ENCODE measurements at places on chromosomes 12 and 14. TPM values are rescaled to one million over a fixed set of nuclear protein-coding genes. Genes with fewer than 3 reads are reported as not detected.

The MRPS35 gene
- 54.3 TPM for total RNA-seq

The RASSF3 gene
- 45.2 TPM for total RNA-seq

The KRT74 gene
- not detected for total RNA-seq

The KLRD1 gene
- total RNA-seq = 0.20 TPM

The DIP2B gene
- total RNA-seq = 37.5 TPM

The ZNF740 gene
- 14.1 TPM for total RNA-seq

The FAM186B gene
- 0.13 TPM for total RNA-seq

The RTL1 gene
- not detected for total RNA-seq

The DBX2 gene
- not detected for total RNA-seq

- DNase-seq = no peak
Measured at GRCh38 chr12:69509308-69509736, 39.1 kb downstream of the FRS2 start.

- no peak for DNase-seq
Measured at GRCh38 chr14:74349757-74350156, 1.5 kb downstream of the VRTN start.

DNA sequence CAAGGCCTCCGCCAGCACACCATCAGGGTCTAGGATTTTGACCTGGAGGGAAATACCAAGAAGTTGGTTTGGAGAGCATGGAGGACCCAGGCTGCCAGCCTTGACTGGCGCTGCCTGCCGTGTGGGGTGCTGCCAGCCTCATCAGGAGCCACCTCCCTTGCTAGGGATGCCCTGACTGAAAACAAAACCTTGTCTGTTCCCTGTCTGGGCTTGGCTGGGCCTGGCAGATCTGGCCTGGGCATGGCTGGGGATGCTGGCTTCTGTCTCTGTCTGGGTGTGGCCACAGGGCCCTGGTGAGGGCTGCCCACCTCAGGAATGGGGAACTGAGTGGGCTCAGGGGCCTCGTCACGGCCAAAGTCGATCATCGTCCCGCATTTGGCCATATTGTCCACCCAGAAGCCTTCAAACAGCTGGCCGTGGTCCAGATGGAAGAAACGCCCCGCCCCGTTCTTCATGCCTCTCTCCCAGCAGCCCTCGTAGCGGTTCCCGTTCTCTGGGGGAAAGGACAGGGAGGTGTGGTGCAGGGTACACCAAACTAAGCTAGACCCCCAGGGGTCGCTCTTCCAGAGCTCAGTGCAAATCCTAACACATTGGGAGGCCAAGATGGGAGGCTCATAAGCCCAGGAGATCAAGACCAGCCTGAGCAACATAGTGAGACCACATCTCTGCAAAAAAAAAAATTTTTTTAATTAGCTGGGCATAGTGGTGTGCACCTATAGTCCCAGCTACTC lies 16.5 kb downstream of the MORN3 start:
- no peak for DNase-seq

DNA sequence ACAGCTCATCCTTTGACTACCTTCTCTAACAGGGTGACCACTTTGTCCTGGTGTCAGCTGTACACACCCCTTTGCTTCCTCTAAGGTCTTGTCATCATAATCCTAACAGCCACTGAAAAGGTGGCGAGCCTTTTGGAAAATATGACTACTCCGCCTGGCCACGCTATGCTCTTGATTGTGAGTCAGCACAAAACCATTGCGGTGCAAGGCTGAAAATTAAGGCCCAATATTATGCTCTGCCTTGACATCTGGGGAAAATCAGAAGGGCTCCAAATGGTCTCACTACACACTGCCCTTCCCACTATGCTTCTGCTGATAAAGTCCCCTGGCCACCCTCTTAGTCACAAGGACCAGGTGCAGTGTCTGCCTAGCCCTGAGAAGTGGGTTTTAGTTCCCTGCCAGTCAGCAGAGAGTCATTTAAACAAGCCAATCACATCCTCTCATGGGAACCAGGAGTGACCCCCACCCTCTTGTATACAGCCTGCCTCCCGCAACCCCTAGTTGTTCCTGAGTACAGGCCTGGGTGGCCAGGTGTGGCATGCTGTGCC lies 34.3 kb downstream of the FGD6 start:
- no peak for DNase-seq

- no peak for DNase-seq
Measured at GRCh38 chr12:89697296-89697695, 11.3 kb downstream of the ATP2B1 start.

Data from pulmonary artery endothelial cell (primary cell).